ENCODE measurements at places on chromosomes 13 and 19. TPM values are rescaled to one million over a fixed set of nuclear protein-coding genes. Genes with fewer than 3 reads are reported as not detected.

RGS9BP gene
- 0.32 TPM for total RNA-seq

SLC6A16 gene
- 0.09 TPM for total RNA-seq

ZNF610 gene
- total RNA-seq, result 3.9 TPM

NCR1 gene
- not detected for total RNA-seq

SPACA6 gene
- 10.6 TPM for total RNA-seq

ZNF587 gene
- total RNA-seq, result 15.0 TPM

TPTE2 gene
- not detected for total RNA-seq

UBE2M gene
- total RNA-seq, result 80.7 TPM

SSC5D gene
- total RNA-seq, result 13.1 TPM

PPM1N gene
- 7.5 TPM for total RNA-seq

CEACAM7 gene
- not detected for total RNA-seq

SYT3 gene
- not detected for total RNA-seq
